ENCODE measurements at places on chromosomes 5 and 9.

DNA sequence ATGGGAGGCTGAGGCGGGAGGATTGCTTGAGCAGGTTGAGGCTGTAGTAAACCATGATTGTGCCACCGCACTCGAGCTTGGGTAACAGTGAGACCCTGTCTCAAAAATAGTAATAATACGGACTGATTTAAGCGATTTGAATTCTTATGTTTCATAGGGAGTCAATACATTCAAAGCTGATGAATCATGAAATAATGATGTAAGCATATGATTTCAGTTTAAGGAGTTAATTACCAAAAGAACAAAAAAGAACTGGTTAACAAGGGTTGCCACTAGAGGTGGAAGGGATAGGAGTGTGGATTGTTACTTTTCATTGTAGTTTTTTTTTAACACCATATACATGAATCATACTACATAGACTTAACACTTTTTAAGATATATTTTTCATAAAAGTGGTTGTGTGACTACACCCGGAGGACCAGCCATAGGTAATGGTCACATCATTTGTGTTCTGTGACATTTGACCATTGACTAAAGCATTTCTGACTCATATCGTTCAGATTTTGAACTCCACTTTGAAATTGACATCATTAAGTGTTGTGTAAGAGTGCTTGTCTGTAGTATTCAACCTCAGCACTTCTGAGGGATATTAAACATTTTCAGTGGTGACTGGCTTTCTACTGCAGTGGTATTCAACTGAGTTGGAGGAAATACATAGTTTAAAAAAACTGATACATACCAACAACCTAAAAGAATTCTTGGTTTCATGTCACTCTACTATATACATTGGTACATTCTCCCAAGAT, 7.0 kb downstream of the TRMT10B start:
- no peak for DNase-seq

DNA sequence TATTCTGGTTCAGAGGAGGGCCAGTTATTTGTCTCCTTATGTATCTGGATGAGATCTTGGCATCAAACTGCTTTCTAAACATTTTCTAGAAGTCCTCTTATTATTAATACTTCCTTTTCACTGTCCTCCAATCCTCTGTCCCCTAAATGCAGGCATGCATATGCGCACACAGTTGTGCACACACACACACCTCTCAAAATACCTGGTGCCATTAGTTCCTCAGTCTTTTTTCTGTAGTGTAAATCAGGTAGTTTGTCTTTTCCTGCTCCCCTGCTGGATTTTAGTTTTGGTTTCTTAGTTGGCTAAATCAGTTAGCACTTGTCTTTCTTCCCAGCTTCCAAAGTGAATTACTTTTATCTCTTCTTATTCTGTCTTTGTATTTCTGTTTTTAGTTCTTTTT, 55.8 kb upstream of the LRRC70 start:
- no peak for DNase-seq

DNA sequence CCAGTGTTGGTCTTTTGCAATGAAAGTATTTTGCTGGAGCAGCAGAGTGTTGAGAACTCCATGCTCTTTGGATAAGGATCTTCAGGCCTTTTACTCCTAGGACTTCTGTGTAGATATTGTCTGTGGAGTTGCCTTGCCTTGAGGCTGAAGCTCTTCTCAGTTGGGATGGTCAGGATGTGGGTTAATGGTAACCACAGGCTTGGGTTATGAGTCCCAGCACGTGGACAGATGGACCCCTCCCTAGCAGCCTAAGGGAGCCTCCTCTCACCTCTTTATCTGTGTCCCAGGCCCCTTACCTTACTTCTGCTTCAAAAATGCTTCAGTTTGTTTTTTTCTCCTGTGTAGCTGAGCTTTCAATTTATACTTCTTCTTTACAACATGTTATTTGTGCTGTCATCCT, 109.9 kb downstream of the MEGF10 start:
- no peak for DNase-seq

DNA sequence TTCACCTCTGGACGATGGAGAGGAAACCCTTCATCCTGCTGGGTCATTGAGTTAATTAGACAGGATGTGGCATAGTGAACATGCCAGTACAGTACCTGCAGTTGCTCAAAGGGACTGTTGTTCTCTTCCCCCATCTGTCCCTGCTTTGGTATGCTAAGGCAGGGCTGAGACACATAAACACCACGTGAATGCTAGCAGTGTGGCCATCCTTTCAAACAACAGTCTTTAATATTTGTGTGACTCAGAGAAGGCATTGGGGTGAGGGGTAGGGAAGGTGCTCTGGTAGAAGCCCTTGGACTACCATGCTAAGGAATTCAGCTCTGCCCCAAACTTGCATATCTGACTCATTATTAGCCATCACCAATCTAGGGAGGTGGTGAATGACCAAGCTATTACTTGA, 180.2 kb upstream of the ZNF618 start:
- no peak for DNase-seq

GRCh38 chr9:14349447-14350348, 35.8 kb upstream of the NFIB start:
- no peak for DNase-seq

DNA sequence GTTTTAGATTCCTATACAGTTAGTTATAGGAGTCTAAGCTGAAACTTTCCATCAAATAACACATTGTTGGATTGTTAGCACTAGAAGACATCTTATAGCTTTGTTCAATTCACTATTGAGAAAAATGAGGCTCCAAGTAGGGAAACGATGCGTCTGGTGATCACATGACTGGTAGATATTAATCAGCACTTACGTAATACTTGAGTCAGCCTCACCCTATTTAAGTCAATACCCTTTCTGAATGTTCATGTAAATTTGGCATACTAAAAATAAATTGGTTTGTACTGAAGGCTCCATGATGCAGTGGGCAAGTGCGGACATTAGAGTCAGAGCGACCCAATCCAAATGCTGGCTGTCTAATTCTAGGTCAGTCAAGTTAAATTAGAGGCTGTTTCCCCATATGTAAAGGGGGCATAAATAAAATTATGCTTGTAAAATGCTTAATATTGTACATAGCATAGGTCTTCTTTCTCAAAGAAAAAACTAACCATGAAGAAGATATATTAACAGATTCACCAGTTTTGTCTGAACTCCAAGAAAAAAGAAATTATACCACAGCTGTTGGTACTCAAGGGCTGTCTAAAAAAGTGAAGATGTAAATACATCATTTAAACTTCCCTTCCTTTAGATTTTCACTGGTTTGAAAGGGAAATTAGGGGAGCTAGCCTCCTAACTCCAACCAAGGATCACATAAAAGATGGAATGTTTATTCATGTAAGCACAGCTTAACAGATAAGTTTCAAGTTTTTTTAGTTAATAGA, 406.6 kb upstream of the TLE4 start:
- no peak for DNase-seq

DNA sequence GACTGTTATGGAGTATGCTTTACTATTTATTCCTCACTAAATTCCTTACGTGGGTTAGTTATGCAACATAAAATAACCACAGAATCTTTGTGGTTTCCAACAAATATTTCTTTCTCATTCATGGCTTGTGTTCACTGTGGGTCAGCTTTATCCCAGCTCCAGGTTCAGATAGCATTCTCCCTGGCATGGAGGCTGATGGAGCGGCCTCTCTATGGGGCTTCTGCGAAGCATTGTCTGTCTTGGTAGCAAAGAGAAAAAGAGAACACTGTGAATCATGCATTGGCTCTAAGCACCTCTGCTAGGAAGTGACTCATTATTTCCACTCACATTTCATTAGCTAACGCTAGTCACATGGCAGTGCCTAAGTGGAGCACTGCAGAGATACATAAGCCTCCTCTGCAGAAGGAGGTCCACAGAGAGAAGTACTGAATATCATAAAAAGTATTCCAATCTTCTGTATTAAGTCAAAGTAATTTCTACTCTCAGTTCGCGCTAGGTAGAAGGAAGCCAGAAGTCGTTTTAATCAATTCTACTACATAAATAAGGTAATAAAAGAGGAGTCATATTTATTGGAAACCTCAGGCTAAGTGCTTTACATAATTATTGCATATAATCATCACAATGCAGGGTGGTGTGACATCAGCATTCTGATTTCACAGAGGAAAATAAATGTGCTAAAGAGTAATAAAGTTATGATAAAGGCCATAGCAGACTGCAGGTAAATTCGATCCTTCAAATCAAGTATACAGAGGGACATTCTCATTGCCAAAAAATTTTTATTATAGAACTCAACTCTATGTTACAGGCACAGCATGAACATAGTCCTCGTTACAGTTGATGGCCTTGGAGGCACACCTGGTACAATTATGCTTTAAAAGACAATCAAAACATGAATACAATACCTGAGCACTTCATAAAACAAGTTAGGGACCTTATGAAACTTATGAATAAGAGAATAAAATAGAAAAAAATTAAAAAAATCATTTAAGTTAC, 531.1 kb downstream of the CETN3 start:
- DNase-seq: peak; percentile 12

DNA sequence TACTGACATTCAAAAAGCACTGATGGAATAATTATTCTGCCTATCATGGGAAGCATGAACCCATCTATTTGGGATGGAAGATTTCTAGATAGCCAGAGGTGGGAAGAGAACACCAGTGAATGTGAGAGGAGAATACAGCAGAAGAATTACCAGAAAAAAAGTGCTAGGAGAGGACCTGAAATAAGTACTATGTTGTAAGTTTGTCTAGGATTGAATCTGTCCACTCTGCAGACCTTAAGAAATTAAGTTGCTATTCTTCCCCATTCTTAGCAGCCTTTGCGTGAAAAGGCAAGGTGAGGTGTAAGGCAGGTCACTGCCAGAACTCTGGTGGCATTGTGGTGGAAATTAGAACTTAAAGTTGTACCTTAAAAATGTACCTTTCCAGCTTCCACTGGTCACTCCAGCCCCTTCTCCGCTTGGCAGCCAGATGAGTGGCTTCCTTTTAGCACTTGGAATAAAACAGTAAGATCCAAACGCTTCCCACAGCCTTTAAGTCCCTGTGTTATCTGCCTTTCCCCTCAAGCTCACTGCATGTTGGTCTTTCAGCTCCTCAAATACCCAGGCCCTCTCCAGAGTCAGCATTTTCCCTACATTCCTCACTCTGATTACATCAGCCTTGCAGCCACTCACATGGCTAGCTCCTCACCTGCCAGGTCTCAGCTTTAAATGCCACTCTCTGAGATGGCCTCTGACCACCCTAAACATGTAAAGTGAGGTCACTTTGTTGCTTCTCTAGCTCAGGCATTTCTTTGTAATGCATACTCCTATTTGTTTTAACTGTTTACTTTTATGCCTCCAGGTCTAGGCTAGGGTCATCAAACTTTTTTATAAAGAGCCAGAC, 253.0 kb downstream of the EPB41L4A start:
- no peak for DNase-seq

GRCh38 chr9:14432666-14433350, 118.9 kb upstream of the NFIB start:
- DNase-seq: no peak

GRCh38 chr5:148186248-148187003, 16.4 kb upstream of the SPINK6 start:
- DNase-seq: no peak

GRCh38 chr5:93800988-93801811, 59.8 kb upstream of the POU5F2 start:
- DNase-seq: no peak

GRCh38 chr5:105903069-105903468, 1767.7 kb downstream of the EFNA5 start:
- no peak for DNase-seq

DNA sequence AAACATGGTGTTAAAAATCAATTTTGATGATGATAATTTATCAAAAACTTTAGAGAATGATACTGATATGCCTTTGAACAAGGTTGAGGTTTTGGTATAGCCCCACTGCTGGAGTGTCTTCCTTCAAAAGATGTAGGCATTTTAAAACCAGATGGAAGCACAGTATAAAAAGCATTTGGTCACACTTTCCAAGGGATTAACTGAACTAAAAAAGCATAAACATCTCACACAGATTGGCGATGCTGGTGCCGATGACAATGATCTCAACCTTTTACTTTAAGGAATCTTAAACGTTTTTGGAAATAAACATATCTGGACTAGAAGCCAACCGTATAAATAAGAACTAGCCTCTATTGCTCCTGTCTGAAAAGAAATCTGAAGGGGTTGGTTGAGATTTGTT, 488.4 kb downstream of the ENC1 start:
- no peak for DNase-seq

DNA sequence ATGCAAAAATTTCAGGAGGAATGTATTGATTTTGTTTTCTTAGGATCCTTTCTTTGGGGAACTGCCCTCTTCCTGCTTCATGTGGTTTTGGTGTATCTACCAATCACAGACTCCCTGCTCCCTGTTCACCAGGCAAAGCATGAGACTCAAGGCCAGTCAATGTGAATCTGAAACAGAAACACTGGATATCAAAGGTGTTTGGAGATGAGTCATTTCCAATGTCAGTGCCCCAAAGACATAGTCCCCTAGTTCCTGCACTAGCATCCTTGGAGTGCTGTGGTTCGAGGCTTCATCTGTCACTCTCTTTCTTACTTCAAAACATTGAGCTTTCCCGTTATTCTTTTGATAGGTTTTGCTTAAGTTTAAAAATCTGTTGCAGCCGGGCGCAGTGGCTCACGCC, 8.1 kb downstream of the PPP3R2 start:
- no peak for DNase-seq

- DNase-seq: no peak
Observed at GRCh38 chr5:144972317-144972716, 801.6 kb downstream of the KCTD16 start.

GRCh38 chr9:79149585-79149984, 422.2 kb upstream of the TLE4 start:
- no peak for DNase-seq

- no peak for DNase-seq
Observed at GRCh38 chr9:79428422-79428821, 143.3 kb upstream of the TLE4 start.

- DNase-seq: no peak
Observed at GRCh38 chr5:87954121-87954520, 314.5 kb downstream of the TMEM161B start.

DNA sequence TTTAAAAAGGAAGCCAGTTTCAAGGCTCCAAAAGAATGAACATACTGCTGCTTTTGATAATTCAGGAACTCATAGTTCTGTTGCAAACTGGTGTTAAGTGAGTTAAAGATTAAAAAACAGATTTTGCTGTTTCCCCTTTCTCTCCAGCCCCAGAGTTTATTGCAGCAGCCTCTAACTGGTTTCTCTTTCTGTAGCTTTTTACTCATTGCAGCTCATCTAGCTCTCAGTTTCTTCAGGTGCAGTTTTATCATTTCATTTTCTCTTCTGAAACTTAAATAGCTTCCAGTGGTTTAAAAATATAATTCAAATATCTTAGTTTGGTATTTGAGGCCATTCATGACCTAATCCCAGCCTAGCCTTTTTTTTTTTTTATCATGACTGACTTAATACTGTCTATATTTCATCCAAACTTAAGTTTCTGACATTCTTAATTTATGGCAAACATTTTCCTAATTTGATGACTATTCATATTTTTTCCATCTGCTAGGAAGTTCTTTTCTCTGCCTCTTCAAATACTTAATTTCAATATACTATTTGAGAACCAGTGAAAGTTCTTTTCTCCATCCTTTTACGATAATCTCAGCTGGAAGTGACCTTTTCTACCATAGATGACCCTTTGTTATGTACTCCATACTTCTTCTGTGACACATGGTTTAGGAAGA, 252.7 kb upstream of the GRIA1 start:
- no peak for DNase-seq

All from HEK293T (cell line).